ENCODE measurements at places on chromosomes 1 and 21.

DNA sequence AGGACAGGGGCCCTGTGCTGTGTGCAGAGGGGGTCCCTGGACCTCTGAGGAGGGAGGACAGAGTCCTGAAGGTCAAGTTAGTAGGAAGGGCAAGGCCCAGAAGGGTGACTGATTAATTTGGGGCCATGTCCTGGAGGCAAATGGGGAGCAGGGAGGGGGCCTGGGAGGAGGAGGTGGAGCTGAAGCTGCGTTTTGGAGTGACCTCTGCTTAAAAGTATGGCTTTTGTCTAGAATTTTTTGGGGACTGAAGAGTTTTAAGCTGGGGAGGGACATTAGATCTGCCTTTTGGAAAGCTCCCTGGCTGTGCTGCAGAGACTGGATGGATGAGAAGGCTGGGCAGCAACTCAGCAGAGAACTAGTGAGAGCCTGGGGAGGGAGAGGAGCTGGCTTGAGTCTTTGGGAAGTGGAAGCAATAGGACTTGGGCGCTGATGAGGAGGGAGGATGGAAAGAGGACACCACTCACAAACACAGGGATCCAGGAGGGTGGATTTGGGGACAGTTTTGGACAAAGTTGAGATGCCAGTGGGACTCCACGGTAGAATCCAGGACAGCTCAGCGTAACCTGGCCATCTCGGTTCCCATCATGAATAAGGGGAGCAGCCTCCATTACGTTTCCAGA, 52.9 kb downstream of the ACBD3 start:
- DNase-seq: no peak

- DNase-seq: no peak
Measured at GRCh38 chr21:35338881-35339632, 290.0 kb upstream of the RUNX1 start.

DNA sequence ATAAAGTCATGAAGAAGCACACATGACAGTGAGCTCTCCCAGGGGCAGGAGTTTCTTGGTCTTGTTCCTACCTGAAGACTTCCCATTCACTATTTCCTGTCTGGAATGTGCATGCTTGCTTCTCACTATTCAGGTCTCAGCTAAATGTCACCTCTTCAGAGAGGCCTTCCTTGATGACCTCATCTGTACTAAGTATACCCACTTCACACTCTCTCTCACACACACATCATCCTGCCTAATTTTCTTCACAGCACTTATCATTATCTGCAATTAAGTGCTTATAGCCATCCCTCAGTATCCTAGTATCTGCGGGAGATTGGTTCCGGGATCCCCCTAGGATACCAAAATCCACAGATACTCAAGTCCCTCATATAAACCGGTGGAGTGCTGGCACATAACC, 146.4 kb upstream of the IVNS1ABP start:
- DNase-seq: no peak

DNA sequence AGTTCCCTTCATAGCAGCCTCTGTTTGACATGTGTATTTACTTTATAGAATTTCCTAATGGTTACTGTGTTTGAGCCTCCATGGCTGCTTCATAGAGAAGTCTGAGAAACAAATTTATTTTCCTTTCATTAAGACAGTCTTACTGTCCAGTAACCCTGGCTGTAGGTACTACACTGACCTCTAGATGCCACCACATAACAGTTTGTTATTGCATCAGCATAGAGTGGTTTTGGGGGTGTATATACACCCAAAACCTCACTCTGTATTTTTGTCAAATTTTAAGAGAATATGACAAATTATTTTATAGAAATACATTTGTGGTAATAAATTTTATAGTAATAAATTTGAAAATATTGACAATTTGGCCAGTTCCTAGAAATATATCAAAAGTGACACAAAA, 57.3 kb downstream of the OBSCN start:
- DNase-seq: no peak

DNA sequence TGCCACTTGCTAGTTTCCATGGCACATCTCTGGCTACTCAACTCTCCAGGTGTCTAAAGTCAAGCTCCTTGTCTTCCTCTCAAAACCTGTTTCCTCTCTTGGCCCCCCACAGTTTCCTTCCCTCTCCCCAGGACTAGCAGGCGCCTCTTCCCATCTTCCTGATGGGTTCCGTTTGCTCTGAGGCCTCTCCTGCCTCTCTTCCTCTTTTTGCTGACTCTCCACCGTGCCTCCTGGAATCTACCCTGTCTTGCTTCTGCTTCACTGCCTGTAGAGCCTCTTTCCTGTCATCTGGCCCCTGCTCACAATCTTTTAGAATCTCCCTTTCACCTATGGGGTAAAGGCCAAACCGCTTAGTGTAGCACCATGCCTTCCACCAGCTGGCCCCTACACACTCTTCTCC, 21.8 kb upstream of the LHX4 start:
- DNase-seq: no peak

GRCh38 chr1:245707941-245708340, 553.2 kb downstream of the KIF26B start:
- no peak for DNase-seq

DNA sequence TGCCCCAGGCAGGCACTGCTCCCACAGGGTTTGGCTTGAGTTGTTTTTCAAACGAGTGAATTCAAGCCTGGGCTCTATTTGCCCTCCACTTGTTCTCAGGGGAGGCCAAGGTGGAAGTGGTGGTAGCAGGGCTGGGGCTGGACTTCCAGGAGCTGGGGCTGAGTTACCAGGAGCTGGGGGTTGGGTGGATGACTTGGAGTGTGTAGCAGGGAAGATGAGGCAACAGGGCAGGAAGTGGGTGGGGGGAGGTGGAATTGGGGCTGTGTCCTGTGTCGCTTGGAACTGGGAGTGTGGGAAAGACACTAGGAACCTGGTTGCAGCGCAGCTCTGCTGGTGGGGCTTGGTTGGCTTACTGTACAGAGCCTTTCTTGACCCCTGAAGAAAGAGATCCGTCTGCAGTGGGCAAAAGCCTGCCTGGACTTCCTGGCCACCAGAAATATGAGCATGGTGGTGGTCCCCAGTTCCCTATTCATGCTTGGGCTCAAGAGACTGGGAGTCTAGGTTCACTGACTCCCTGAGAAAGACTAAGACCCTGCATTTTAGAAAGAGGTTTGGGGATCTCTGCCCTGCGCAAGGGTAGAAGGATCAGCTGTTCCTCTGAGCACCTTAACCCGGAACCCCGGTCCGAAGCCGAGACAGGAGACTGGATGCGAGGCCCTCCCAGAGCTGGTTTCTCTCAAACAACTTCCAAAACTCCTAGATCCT, 3.1 kb downstream of the TFAP2E start:
- DNase-seq: no peak

DNA sequence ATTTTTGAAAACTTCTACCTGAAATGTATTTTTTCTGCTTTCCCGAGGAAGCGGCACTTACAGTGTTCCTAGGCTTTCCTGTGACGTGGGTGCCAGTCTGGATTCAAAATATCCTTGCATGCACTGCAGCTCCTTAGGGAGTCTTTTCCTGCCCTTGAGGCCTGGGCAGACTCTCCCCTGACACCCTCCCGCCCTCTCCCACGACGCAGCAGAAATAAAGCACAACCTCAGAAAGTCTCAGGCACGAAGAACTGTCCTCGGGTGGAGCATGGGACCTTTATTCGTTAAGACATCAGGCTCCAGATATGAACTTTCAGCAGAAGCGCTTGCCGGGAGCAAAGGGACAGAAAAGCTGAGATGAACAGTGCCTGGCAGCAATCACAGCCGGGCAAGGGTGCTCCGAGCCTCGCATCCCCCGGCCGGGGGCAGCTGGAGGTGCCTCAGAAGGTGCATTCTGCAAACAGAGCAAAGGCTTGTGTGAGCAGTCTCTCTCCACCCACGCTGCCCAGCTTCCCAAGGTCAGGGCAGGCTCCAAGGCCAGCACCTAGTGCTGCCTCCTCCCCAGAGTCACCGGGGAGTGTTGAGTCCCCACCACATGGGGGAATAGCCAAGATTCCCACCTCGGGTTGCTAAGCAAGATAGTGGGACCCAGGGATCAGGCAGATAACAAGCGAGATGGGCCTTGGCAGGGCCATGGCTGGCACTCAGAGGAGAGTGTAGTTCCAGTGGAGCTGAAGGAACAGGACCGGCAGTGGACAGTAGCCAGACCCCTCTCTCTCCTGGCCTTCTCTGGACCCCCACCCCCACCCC, 3.2 kb downstream of the TFF3 start:
- DNase-seq: no peak

DNA sequence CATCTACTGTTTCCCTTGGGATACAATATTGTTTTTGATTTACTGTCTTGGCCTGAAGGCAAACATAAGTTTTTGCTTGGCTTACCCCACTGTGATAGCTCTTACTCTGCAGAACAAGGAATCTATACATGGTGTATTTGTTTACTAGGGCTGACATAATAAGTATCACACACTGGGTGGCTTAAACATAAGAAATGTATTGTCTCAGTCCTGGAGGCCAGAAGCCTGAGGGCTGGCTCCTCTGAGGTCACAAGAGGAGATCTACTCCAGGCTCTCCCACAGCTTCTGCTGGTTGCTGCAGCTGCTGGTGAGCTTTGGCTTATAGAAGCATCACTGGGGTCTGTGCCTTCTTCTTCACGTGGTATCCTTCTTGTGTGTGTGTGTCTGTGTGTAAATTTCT, 30.7 kb upstream of the IGSF5 start:
- DNase-seq: no peak

- DNase-seq: no peak
Measured at GRCh38 chr1:91741301-91741700, 144.7 kb downstream of the TGFBR3 start.

DNA sequence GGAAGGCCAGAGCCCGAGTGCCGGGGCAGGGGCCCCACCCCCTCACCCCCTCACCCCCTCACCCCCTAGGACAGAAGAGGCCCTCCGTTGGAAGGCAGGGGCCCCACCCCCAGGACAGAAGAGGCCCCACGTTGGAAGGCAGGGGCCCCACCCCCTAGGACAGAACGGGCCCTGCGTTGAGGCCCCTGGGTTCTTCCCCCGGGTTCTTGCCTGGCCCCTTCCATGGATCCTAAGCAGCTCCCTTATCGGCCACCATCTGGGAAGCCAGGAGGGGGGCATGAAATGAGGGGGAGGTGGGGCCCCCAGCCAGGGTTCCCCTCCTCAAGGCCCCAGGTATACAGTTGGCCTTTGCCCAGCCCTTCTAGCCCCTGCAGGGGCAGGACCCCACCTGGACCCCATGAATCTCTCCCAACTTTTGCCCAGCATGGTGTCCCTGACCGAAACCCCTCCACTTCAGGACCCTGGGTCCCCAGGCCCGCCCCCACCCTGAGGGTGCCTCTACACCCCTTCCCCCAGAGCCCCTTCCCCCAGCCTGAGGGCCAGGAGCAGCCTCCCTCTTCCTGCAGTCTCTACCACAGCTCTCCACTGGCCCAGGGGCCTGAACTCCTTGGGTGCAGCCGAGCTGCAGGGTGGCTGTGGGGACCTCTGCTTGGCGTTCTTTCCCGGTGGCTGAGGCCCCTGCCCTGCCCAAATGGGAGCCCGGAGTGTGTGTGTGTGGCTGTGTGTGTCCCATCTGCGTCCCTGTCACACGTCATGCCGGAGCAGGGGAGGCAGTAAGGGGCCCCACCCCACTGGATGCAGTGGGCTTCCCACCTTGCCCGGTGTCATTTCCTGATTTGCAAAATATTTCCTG, 4.3 kb upstream of the VWA1 start:
- no peak for DNase-seq

GRCh38 chr1:57473448-57473847, 49.6 kb upstream of the DAB1 start:
- no peak for DNase-seq

DNA sequence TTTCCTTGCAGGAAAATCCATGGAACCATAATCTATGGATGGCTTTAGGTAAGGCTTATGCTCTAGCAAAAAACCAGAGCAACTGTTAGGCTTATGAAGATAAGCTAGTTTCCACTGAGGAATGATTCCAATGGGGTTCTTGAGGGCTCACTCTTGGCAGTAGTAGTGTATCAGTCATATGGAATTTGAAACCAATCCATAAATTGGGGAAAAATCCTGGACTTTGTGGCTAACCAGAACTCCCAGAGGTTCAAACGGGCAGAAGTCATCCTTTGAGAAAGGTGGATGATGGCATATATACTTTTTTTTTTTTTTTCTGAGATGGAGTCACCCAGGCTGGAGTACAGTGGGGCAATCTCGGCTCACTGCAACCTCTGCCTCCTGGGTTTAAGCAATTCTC, 54.2 kb upstream of the ATF3 start:
- no peak for DNase-seq

GRCh38 chr1:37472994-37473393, 1.4 kb upstream of the ZC3H12A start:
- DNase-seq: no peak

GRCh38 chr1:218809061-218809460, 364.6 kb upstream of the LYPLAL1 start:
- DNase-seq: no peak

DNA sequence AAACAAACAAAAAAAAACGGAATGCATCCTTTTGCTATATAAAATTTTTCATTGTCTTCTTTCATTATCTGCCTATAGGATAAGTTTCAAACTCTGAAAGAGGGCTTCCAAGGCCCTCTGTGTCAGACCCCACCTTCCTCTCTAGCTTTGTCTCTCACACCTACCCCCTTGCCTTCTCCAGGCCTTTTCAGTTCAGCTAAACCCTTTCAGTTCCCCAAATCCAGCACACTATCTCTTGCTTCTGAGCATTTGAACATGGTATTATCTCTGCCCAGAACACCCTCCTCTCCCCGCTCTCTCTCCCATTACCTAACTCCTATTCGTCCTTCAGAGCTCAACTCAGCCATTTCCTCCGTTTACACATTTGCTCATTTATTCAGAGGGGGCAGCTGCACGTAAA, 35.7 kb downstream of the C1orf216 start:
- DNase-seq: no peak

DNA sequence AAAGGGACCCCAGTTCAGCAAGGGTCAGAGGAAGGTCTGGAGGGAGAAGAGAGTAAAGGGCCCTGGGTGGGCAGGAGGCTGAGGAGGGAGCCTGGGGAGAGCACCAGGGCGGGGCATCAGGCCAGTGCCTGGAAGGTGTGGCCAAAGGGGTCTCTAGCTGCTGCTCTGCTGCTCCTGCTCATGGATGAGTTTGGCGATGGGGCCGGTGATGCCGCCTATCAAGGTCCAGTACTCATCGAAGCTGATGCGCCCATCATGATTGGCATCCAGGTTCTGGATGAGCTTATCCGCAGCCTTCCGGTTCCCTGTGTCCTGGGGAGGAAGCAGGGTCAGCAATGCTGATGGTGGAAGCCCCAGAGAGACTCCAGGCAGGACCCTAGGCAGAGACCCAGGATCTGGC, 5.6 kb downstream of the S100A16 start:
- no peak for DNase-seq

DNA sequence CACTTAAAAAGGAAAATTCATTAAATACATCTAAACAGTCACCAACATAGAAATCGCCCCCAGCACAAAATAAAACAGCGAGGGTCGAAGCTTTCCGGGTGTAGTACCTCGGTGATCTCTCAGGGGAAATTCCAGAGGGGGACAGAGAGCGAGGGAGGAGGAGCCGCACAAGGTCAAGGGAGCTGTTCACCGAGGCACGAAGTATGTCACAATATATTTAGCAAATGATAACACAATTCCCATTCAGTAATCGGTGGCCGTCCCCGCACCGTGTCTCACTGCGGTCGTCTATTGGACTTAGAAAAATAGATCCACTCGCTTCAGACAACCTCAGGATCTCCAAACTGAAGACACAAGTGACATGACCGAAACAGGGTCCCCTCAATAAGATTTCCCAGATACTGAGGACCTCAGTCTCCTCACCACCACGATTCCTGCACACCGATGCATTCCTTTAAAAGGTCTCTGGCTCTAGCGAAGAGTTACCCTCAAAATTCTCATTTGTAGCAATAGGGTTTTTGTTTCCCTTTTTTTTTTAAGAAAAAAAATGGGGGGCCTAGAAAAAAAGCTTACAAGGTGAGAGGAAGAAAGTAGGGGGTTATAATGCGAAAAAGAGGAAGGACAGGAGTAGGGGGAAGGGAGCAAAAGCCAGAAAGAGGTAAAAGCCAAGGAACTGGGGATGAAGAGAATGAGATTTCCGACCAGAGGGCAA, 1.1 kb downstream of the LPGAT1 start:
- no peak for DNase-seq
